ENCODE measurements at places on chromosomes 1 and 21.

- DNase-seq = no peak
These were observed 369.3 kb downstream of the PBX1 start for GRCh38 chr1:164928232-164928812.

DNA sequence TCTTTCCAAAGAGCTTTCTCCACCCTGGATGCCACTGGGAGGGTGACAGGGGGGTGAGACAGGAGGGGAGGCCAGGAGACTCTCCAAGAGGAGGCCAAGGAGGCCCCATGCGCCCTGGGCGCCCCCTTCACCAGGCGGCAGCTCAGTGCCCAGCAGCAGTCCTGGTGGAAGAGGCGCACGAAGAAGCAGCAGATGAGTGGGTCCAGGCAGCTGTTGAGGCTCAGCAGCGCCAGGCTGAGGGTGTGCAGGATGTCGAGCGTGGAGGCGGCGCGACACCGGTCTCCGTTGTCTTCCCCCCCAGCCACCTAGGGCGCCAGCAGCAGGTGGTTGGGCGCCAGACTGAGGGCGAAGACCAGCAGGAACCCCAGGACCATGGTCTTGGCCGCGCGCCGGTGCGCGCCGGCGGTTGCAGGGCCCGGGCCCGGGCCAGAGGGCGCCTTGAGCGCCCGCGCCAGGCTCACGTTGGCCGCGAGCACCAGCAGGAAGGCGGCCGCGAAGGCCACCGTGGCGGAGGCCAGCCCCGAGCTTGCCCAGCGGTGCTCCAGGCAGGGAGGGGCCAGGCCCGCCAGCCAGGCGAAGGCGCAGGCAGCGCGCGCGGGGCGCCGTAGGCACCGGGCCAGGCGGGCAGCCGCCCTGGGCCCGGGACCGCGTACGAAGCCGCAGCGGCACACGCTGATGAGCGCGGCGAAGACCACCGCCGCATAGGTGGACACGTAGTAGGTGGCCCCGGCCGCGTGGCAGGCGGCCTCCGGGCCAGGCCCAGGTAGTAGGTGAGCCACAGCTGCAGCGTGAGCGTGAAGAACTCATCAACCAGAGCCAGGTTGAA is 8.6 kb downstream of the TMEM35B start:
- no peak for DNase-seq

- no peak for DNase-seq
These were observed 103.2 kb downstream of the RGL1 start for GRCh38 chr1:183908079-183908478.

DNA sequence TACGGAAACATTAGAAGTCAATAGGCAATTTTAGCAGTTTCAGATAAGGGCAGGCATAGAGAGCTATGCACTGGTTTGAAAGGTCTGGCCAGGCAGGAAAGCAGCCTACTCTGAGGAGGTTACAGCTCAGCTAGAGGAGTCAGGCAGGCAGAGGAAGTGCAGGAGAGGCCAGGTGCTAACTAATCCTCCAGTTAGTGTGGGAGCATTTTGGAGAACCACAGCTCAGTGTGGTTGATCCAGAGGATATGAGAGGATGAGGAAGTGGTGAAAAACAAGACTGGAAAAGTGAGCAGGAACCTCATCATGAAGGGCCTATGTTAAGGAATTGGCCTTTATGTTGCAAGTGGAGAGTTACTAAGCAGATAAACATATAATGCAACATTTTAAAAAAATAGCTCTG is 282.4 kb upstream of the SGIP1 start:
- no peak for DNase-seq

- no peak for DNase-seq
These were observed 990 bp downstream of the VWA5B1 start for GRCh38 chr1:20291645-20292084.

- no peak for DNase-seq
These were observed 1.2 kb upstream of the ADORA1 start for GRCh38 chr1:203126151-203126865.

GRCh38 chr1:50975436-50975835 is 5.4 kb downstream of the CDKN2C start:
- no peak for DNase-seq

- DNase-seq = no peak
These were observed 44.1 kb downstream of the ITSN1 start for GRCh38 chr21:33686386-33686785.

DNA sequence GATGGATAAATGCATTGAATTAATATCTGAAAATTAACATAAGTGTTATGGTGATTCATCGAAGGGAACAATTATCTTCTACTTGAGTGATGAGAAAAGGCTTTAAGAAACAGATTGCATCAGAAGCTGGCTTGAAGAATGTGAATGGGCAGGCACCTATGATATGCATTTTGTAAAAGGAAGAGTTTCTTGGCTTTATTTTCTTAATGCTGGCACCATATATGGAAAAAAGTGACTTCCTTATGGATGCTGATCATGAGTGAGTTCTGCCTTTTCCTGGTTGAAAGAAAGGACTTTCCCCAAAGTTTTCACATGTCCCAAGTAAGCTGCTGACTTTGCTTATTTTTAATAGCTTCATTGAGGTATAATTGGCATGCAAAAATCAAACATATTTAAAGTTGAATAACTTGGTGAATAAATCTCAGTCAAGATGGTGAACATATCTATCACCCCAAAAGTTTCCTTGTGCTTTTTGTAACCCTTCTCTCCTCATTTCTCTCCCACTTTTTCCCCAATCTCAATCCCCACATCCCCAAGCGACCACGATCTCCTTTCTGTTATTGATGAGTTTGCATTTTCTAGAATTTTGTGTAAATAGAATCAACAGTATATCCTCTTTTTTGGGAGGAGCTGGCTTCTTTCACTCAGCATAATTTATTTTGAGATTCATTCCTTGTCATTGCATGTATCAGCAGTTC is 74.2 kb downstream of the SPATA46 start:
- DNase-seq = no peak

GRCh38 chr1:205604059-205604458 is 27.8 kb downstream of the ELK4 start:
- DNase-seq = no peak

DNA sequence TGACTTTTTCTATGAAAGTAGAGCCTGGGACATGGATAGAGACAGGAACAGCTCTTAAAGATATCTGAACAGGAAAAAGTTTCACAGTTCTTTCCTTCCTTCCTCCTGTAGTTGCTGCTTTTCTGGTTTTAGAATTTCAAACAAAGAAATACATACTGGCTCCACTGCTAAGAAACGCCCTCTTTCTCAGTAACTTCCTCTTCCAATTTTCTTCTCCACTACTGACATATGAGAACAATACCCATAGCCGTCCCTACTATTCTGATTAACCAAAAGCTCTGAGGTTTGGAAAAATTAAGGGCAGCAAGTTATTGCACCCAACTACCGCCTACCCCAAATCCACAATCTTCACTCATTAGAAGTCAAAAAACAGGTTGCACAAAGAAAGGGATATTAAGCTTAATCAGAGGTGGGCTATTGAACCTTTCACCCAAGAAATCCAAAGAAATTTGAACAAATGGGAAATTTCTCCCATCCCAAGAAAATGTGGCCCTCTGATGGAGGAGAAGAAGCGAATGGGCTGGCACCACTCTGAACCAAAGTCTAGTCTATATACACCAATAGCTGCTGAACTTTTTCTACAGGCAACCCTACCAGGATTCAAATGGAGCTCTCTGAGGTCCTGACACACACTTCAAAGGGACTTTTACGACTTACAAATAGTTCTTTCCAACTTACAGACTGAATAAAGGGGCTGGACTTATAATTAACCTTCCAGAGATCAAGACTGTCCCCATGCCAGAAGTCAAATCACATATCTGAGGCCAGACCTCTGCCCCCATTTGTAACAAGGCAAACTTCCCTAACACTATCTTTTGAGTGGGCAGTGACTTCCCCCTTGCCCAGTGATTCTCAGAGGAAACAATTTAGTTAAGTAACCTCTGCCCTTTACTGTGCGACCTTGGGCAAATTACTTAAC is 1.7 kb downstream of the WASF2 start:
- peak; percentile 33 for DNase-seq

All from CD4-positive, alpha-beta T cell treated with Interleukin-17A for 1 hour (primary cell).